ENCODE measurements at places on chromosomes 6 and 20.
A peak's percentile ranks its signal among the peaks of the same experiment; 100 is the strongest.

DNA sequence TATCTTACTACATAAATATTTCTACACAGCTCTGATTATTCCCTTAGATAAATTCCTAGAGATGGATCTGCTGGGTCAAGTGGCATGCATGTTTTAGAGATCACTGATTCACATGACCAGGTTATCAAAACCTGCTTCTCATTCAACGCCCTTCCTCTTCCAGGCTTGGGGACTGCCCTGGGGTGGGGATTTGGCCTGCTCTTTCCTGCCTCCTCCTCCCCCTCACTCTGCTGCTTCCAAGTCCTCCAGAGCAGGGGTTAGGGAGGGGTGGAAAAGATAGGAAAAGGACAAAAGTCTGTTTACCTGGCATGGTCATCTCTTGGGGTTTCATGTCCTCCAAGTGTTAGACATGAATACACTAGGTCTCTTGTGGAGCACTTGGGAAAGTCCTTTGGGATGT is 105.6 kb upstream of the GPR6 start:
- DNase-seq: no peak

DNA sequence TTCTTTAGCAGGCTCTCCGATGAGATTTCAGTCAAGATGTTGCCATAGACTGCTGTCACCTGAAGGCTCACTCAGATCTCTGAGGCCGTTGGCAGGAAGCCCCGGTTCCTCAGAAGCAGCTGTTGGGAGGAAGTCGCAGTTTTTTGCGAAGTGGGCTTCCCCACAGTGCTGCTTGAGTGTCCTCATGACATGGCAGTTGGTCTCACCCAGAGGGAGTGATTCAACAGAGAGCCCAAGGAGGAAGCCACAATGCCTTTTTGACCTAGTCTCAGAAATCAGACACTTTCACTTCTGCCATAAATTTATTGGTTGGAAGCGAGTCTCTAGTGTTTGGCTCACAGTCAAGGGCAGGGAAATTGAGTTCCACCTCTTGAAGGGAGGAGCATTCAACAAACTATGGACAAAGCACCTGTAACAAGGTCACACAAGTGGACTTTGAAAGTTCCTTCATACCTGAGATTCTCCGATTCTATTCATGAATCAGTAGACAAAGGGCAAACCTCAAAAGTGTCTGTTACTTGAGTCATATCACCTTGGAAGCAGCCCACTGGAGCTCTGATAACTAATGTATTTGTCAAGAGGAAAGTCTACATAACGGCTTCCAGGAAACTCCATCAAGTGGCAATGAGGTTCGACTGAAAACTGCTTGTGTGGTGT is 208.3 kb downstream of the TASP1 start:
- no peak for DNase-seq

DNA sequence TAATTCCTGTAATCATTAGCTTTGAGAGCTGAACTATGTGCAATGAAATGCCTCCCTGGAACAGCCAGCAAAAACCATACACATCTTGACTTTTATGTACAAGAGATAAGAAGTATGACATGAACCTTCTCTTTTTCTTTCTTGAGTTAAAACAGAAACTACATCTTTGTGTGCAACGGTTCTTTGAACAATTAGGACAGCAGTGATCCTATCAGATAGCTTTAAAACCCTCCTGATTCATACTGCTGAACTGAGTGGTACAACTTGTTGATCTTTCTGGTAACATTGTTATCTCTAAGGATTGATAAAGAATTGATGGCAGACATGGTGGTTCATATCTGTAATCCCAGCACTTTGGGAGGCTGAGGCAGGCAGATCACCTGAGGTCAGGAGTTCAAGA is 43.4 kb downstream of the TRAF3IP2 start:
- no peak for DNase-seq

DNA sequence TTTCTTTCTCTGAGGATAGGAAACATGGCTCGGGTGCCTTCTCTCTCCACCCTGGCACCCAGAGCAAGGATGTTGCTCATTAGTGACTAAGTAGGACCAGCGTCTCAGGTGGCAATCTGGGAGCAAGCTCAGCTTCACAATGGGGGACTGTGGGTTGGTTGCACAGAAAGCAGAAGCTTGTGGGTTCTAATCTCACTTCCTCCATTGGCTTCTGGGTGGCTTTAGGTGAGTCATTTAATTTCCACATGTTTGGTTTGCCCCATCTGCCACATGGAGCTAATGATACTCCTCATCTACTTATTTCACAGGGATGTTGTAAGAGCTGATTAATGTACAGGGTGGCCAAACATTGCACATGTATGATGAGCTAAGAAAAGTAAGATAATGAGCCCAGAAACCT is 54.8 kb upstream of the AKIRIN2 start:
- DNase-seq: no peak

DNA sequence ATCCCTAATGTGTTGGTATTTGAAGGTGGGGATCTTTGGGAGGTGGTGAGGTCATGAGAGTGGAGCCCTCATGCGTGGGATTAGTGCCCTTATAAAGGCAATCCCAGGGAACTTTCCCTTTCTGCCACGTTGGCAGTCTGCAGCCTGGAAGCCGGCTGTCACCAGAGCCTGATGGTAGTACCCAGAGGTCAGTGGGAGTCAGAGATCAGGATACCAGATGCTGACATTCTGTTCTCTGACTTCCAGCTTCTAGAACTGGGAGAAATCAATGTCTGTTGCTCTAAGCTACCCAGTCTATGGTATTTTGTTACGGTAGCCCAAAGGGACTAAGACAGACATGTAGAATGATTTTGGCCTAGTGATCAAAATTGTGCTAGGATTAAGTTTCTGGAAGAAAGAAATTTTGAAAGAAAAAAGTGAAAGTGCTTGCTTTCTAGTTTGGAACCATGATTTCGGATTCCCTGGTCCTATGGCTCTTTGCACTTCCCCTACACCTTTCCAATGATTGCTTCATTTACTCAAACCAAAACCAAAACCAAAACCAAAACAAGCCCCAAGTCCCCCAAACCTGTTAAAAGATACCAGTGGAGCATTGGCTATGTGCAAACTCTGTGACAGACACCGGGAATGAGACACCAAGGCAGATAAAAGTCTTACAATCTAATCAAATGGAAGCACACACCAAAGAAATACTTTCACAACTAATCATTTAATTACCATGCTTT is 173.7 kb upstream of the ZNF217 start:
- no peak for DNase-seq

DNA sequence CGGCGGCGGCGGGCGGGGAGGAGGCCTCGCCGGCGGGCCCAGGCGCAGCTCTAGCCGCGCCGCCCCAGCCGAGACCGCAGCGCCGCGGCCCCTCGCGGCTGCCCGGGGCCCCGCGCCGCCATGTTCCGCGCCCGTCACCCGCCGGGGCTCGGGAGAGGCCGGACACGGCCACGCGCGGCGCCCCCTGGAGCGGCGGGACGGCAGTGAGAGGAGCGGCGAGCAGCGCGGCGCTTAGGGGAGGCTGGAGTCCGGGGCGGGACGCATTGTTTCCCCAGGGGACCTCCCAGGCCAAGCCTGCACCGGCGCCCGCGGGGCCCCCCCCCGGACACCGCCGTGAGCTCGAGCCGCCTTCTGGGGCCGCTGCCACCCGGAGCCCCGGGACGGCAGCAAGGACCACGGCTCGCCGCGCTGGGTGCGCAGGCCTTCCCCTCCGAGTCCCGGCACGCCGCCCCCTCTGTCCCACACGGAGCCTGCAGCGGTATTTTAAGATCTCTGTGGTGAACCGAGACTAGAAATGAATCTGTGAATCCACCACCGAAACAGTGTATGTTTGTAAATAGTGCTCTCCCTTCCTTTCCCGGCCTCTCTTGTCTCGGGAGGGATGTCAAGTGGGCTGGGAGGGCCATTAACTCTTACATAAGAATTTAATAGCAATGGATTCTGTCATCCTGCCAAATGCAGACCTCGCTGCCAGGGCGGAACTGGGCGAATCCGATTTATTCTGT is 424 bp upstream of the KIF13A start:
- DNase-seq: no peak

- no peak for DNase-seq
These were observed 91.8 kb upstream of the BACH2 start for GRCh38 chr6:90388395-90388794.

- no peak for DNase-seq
These were observed 182.7 kb downstream of the TBX18 start for GRCh38 chr6:84581494-84582259.

GRCh38 chr20:48141660-48142515 is 356.6 kb upstream of the SULF2 start:
- DNase-seq: no peak

GRCh38 chr6:150535818-150536220 is 63.9 kb upstream of the PLEKHG1 start:
- no peak for DNase-seq

GRCh38 chr6:3163248-3163594 is 5.9 kb upstream of the TUBB2A start:
- no peak for DNase-seq

GRCh38 chr6:16139556-16139955 is 10.7 kb downstream of the MYLIP start:
- DNase-seq: no peak

DNA sequence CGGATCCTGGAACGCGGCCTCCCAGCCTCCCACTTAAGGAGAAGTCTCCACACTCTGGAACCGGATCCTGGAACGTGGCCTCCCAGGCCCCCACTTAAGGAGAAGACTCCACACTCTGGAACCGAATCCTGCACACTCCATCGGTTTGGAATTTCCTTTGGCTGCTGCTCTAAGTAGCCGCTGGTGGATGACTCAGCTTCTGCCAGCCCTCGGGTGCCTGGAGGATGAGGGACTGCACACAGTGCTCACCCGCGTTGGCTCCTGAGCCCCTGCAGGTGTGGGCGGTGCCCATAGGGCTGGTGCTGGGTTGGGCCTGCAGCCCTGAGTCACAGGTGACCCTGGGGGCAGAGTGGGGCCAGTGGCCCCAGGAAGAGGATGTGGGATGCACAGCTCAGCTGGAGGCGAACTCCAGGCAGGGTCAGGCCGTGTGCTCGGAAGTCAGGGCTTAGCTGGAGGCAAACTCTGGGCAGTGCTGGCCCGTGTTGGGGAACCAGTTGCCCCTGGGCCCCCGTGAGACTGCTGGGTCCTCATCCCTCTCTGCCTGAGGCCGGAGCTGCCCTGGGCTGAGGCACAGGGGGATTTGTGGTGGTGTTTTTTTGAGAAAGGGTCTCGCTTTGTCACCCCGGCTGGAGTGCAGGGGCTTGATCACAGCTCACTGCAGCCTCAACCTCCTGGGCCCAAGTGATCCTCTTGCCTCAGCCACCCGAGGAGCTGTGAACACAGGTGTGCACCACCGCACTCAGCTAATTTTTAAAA is 13.9 kb upstream of the TNFRSF6B start:
- DNase-seq: no peak

DNA sequence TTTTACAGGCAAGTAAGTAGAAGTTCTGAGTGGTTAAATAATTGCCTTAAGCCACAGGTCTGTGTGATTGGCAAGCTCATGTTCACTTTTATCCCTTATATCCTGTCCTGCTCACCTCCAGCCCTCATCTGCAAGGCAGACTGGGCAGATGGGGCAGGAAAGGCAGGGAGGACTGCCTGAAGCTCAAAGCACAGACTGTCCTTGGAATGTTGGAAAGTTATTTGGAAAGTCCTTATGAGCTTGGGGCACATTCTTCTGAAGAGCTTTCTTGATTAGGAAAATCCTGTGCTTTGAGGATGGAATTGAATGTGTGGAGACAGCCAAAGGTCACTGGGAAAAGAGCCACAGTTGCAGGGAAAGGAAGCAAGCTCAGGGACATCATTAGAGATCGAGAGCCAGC is 48.9 kb upstream of the STK35 start:
- DNase-seq: no peak

DNA sequence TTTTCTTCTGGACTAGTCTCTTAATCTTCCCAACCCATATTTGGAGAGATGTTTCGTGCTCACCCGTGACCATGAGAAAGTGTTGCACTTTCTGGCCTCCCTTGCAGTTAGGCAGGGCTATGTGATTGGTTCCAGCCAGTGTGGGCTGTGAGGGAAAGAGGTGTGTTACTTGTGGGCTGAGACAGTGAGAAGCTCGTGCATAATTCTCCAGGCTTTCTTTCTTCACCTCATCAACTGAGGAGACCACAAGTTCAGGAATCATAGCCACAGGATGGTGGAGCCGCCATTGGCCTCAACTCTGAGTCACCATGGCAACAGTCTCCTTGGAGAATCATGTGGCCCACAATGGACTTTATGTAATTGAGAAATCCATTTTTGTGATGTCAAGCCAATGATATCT is 57.5 kb upstream of the FUCA2 start:
- DNase-seq: no peak

DNA sequence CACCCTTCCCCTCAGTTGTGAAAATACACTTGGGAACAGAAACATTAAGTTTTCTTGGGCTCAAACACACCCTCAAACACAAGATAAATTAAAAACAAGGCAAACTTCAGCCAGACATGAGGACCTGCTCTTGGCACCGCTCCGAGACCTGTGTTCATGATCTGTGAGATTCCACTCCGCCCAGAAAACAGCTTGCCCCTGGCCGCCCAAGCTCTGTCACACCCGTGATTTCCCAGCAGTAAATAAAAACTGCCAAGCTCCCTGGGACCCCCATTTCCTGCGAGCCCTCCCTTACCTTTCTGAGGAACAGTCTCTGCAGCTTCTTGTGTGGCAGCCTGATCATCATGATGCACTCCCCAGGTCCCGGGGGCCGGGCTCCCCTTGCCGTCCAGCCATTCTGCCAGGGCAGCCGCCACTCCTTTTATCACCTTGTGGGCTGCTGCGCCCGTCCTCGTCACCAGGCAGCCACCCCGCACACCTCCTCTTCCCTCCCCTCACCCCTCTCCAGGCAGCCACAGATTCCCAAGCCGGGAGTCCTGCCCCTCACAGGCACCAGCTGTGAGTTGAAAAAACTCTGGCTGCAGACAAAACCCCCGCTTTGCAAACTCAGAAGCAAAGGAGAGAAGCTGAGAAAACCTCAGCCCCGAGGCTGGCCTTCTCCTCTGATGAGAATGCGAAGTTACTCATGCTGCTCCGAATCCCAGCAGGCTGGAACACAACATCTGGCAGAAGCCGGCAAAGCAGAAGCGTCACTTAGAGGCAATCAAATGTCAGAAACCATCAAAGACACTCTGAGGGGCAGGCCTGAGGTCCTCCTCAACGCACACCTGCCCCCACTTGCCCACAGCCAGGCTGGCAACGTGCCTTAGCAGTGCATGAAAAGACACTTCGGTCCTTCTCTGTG is 130.4 kb upstream of the RPS6KA2 start:
- DNase-seq: no peak

DNA sequence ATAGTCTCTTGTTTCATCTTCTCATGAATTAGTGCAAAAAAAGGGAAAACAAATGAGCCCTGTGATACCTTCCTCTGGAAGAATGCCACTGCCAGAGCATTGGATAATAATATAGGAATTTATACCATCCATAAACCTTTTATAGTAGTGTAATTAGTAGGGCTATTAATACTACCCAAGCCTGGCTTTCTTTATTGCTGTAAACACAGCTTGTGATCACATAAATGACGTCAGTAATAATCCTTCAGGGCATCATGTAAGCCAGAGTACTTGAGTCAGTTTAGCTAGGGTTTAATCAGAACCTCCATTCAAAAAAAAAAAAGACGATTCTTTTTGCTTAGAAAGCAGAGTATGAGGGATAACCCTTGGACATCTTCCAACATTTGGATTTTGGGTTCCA is 264.8 kb downstream of the SLC35F1 start:
- DNase-seq: no peak

- no peak for DNase-seq
These were observed 32.4 kb upstream of the ENPP4 start for GRCh38 chr6:46097366-46097765.

GRCh38 chr6:166512567-166512966 is 73.9 kb downstream of the RAMACL start:
- DNase-seq: peak; percentile 9

Data from stimulated activated CD4-positive, alpha-beta T cell treated with anti-CD3 and anti-CD28 coated beads, TNF-alpha, amount 100 ng/mL, for 1 hour (primary cell).